SW 1271 (cell line): ENCODE measurements at places on chromosomes 2 and 18.

DNA sequence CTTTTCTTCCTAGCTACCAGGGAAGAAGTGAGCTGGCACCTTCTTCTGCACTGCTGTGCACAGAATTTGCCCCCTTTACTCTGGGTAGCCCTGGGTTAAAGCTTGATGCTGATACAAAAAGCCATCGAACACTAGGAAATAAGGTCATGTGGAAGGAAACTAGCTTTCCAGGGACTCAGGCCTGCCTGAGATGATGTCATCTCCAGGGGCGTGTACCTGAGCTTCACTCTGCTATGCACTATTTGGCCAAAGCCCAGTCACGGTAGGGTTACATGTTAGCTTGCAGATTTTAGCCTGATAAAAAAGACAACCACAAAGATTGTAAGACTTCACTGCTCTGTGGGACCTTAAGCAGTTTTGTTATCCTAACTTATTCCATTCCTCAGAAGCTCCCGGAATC, 20.4 kb downstream of the EDAR start:
- no peak for DNase-seq

GRCh38 chr2:241852981-241853631, 5.6 kb downstream of the PDCD1 start:
- no peak for DNase-seq

DNA sequence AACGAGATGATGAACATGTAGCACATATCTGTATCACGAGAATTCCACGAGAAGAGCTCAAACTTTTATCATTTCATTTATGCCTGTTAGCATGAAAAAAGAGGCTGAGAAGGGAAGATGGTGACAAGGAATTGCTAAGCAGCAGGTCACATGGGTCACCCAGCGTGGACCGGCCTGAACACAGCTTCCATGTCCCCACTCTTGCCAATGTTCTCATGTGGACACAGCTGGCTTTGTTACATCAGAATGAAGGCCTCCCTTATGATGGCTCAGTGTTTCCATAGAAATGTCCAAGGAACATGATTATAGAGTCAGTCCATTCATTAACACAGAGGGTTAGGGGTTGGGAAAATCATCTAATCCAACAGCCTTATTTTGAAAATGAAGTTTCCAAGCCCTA, 215.4 kb downstream of the CMPK2 start:
- DNase-seq = no peak

GRCh38 chr2:239765911-239766310, 259.2 kb downstream of the NDUFA10 start:
- DNase-seq = no peak
